ENCODE measurements at places on chromosomes 3 and 15.

GRCh38 chr15:67646847-67647246, 104.3 kb downstream of the MAP2K5 start:
- no peak for DNase-seq

GRCh38 chr3:123609063-123609462, 24.2 kb upstream of the HACD2 start:
- no peak for DNase-seq

DNA sequence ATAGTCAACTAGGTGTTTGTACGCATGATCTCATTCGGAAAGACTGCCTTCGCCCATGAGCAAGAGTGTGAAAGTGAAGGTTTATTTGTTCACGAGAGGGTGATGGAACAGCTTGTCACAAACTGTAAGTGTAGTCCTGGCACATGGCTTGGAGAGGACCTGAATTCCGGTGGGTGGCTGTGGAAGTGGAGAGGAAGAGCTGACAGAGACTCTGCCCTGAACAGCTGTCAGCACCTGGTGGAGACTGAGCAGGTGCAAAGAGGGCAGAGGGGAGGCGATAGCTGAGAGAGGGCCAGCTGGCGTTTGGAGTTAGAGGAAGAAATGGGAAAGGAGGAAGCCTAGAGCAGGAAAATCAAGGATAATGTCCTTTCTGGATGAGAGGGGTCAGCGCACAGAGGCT, 155.7 kb downstream of the EEFSEC start:
- no peak for DNase-seq

- DNase-seq, result no peak
Measured at GRCh38 chr3:58837856-58838255, 171.3 kb upstream of the FAM3D start.

DNA sequence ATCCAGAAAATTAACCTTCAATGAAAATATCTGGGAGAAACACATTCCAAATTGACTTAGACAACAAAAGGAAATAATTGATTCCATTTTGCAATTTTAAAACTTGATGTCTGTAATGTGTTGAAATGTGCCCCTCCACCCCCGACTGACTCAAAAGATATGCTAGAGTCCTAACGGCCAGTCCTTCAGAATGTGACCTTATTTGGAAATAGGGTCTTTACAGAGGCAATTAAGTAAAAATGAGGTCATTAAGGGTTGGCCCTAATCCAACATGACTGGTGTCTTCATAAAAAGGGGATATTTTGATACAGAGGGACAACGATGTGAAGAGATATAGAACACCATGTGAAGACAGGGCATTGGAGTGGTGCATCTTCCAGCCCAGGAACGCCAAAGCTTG, 153.9 kb downstream of the PDZRN3 start:
- no peak for DNase-seq

DNA sequence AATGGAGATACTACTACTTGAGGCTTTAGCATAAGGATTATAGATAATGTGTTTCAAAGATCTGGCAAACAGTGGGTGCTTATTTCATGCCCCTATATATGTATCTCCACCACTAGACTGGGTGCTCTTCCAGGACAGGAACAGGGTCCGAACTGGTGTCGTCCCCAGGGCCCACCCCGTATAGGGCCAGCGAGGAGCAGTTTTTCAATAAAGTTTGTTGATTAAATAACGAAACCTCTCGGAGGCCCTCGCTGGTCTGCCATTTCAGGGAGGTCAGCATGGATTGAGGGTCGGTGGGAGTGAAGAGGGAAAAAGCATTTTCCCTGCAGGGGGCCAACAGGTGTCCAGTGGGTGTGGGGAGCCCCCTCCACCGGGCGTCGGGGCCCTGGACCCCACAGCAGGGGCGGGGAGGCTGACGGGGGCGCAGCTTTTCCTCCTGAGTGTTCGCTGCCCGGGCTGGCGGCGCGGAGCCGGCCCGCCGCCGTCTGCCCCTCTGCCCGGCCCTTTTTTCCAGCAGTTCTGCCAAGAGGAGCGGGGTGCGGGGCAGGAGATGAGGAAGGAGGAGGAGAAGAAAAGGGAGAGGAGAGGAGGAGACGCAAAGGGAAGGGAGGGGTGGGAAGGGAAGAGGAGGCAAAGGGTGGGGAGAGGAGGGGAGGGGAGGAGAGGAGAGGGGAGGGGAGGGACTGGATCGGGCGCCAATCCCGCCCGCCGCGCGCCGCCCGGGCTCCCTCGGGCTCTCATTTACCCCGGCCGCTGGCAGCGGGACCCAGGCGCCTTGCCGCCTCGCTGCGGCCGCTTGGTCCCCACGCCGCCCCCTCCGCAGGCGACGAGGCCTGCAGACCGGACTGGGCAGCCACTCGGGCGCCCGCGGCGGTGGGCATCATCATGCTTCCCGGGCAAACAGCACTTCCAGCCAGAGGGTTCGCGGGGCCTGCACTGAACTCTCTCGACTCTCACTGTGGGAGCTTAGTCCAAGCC, 66.3 kb downstream of the ISG20 start:
- no peak for DNase-seq

Data from GM19239 (cell line).